Astrocyte of the spinal cord (primary cell): ENCODE measurements at places on chromosomes 5 and 9.
A peak's percentile ranks its signal among the peaks of the same experiment; 100 is the strongest.

GRCh38 chr5:60830581-60831127, 13.4 kb downstream of the ELOVL7 start:
- no peak for DNase-seq

- DNase-seq: peak; percentile 94
These were observed 66.2 kb downstream of the ARHGEF28 start for GRCh38 chr5:73692166-73692640.

DNA sequence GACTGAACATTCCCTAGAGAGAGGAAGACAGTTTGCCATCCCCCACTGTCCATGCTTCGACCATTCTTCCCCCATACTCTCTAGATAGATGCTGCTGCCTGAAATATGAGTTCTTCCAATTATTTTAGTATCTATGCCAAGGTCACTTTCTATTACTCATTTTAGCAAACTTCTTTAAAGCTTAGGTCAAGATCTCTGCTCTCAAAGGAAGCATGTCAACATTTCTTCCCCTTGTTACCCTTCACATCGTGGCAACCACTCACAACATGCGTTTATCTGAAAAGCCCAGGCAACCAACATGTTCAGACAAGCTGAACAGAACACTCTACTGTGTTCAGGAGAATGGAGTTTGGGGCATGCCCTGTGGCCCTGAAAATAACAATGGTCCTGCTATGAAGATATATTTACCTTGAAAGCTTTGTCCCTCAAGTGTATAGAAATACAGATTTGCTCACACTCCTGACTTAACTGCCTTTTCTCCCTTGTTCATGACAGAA, 138.4 kb upstream of the KIF2A start:
- no peak for DNase-seq

GRCh38 chr9:90365666-90366065, 277.0 kb downstream of the DIRAS2 start:
- no peak for DNase-seq

- no peak for DNase-seq
These were observed 1.9 kb downstream of the PJA2 start for GRCh38 chr5:109407913-109408312.

DNA sequence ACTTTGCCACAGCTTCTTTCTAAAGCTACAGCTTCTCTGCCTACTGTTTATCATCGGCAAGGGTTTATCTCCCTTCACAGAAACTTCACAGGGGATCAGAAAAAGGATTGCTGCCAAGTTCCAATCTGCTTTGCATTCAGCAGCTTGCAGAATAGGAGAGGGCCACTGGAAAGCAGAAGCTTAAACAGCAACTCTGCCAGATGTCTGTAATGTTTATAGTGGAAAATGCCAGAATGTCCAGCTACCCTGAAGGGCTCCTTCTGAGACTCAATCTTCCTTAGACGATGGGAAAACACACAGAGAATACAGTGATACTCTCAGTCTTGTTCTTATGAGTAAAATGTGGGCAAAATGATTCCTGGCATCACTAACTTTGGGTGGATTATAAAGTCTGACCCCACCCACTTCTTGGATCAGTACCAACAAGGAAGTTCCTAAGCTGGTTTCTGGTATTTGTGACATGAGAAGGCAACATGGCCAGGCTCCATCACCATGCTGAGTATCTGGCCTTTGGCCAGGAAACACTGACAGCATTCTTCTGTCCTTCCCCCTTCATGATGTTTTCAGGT, 19.0 kb downstream of the STOM start:
- peak; percentile 95 for DNase-seq

- peak; percentile 78 for DNase-seq
These were observed at the start of gene ERBIN for GRCh38 chr5:65926276-65926783. Gene ERBIN, plus strand, starts transcription at chr5:65926575. Its CDS starts 66,144 bp downstream, at chr5:65992719.

- DNase-seq: no peak
These were observed 56.8 kb downstream of the SEMA4D start for GRCh38 chr9:89440951-89441654.

DNA sequence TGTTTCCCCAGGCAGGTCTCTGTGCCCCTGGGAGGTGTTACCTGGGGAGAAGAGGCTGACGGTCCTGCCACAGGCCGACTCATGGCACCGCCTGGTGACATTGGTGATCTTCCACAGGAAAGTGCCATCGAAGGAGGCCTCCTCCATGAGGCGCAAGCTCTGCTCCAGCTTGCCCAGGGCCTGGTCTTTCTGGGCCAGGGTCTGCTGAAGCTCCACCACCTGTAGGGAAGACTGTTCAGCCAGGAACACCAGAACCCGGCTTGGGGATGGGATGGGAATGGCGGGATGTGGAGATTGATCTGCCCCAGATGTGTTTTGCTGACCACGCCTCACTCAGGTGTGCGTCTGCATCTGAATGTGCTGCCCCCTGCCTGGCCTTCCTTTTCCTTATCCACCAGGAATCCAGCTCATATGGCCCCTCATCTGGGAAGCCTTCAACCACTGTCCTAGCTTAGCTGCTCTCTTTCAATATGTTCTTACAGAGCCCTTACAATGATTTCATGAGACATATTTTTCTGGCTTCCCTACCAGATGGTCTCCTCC, 15.2 kb downstream of the TRAF1 start:
- DNase-seq: no peak

DNA sequence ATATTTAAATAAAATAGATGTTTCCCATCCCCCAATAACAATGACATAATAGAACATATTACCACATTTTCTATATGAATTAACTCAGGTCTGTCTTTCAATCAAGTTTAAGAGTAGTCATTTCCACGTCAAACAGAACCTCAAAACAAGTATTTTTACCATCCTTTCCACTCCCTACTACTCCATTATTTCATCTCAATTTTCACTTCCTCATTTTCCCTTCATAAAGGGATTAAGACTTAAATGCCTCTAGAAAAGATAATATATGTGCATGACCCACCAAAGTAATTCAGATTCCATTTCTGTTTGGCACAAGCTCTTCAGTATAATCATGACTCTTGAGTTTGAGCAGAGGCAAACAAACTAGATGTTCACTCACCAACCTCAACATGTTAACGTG, 40.4 kb downstream of the ELOVL7 start:
- DNase-seq: no peak

DNA sequence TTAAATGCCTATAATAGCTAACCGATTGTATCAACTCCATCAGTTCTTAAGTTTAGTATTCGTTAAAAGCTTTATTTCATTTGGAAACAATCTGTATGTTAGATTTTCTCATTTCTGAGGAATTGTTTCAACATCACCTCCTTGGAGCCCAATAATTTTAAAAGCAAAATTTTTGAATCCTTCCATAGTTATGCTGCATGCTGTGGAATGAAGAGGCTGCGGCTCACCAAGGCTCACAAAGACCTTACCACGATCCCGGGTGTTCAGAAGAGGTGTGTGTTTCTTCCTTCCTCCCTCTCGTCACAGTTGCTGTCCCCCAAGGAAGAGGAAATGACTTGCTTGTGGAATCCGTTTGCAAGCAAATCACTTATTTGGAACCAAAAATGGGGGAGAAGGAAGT, 143.8 kb downstream of the FGF1 start:
- DNase-seq: no peak

GRCh38 chr5:148620696-148621095, 33.6 kb downstream of the HTR4 start:
- DNase-seq: no peak

- DNase-seq: no peak
These were observed 221.2 kb downstream of the SLIT3 start for GRCh38 chr5:169079697-169080096.

DNA sequence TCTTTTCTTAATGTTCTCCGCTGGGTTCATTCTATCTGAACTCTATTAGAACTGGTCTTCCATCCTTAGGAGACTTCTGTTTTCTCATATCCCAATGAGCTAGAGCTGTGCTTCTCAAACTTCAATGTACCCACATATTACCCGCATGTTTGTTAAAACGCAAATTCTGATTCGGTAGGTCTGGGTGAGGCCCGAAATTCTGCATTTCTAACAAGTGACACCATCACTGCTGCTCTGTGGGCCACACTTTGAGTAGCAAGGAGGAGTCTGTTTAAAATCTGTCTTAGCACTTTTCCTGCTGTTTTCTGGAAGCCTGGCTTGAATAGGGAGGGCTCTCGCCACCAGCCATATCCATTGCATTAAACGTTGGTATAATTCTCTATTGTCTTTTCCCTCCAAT, 151.9 kb upstream of the CLINT1 start:
- no peak for DNase-seq

DNA sequence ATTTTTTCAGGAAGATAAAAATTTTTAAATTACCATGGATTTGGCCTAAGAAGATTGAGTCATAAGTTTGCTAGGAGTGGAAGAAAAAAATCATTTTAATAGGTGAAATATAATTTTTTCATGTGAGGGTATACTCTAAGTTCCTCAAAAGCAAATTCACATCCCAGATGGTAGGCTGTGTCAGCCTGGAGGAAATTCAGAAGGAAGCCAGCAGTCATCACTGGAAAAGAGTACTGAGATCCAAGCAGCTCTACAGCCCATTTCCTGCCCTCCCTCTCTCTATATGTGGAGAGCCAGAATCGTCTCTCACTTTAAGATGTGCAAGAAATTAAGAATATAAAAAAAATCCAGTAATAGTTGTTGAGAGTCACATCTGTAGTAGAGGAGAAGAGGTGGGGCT, 126.5 kb upstream of the CDH18 start:
- no peak for DNase-seq

- no peak for DNase-seq
These were observed 12.0 kb upstream of the RXRA start for GRCh38 chr9:134314039-134314949.

- DNase-seq: peak; percentile 59
These were observed 60.5 kb downstream of the GLDC start for GRCh38 chr9:6584881-6585597.

DNA sequence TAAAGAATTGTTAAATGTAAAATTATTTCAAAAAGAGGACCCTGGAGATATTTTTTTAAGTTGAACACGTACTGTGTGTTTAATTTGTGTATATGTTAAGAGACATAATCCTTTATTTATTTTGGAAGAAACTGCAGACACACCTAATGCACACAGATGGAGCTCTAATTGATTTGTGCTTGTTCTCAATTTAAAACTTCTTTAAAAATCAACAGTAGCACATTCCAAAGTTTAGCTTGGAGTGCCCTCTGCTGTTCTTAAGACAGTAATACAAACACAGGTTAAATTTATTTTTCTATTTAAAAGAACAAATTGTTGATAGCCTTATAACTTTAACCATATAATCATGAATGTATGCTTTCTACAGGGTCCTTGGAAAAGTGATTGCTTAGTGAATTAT, 277.6 kb upstream of the ADAMTS16 start:
- DNase-seq: peak; percentile 52

DNA sequence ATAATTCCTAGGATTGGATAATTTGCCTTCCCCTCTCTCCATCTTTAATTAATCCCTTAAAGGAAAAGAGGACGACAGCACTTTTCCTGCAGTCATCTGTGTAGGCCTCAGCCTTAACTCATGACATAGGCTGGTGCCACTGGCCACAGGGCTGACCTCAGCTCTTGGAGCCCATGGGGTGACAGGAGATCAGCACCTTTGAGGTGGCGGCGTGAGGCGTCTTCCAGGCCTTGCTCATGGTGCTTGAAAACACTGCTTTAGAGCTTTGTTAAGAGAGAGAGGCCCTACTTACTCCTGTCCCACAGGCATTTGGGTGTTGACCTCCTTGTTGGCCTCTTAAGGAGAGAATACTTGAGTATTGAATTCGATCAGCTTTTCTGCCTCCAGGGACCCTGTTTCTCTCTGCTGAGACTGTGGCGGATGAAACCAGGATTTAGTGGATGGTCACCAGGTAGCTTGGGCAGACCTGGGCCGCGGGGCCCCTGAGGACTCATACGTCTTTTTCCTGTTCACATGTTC, 23.4 kb downstream of the TENT4A start:
- no peak for DNase-seq

- no peak for DNase-seq
These were observed 77.3 kb downstream of the NNT start for GRCh38 chr5:43680286-43680685.

- DNase-seq: no peak
These were observed 438.5 kb upstream of the NUDT12 start for GRCh38 chr5:104001136-104001535.

DNA sequence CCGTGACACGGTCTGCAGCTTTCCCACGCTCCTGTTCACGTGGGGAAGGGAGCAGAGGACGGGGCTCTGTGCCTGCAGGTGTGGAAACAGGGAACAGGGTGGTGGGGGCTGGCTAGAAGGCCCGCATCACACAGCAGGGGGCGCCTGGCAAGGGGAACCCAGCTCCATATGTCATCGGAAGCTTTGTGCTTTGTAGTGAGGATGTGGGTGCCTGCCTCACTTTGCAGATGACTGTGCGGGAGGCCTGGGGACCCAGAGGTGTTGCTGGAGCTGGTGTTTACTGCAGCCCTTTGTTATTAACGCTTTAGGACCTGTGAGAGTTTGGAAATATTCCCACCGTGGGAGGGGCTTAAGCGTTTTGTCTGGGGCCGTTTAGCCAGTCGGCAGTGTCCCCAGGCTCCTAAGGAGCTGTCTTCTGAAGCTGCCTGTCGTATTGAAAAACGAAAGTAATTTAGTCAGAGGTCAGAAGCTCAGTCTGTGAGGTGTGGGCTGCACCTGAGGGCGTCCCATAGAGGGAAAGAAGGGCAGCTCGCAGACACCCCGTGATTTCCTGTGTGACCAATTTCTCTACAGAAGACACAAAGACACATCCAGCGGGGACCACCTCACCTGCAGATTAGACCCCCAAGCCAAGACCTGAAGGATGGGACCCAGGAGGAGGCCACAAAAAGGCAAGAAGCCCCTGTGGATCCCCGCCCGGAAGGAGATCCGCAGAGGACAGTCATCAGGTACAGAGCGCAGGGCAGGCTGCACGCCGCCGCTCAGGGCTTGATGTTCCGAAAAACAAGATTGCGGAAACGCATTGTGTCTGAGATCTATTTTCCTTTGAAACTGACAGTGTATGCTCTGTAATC, 9.1 kb downstream of the MAN1B1 start:
- no peak for DNase-seq

DNA sequence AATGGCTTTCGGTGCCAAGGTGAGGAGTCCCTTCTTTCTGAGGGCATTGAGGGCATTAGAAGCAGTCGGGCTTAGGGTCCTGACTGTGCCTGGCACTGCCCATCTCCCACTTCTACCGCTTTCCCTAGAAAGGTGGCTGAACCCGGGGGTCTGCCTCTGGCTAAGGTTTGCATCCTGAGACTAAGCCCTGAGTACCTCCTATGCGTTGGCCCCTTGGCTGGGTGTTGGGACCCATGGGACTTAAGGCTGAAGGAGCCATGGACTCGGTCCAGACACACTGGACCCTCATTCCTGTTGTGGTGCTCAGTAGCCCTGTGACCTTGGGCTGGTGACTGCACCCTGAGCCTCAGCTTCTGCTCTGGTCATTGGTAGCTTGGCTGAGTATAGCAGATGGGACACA, 23.9 kb downstream of the DAB2IP start:
- DNase-seq: no peak

DNA sequence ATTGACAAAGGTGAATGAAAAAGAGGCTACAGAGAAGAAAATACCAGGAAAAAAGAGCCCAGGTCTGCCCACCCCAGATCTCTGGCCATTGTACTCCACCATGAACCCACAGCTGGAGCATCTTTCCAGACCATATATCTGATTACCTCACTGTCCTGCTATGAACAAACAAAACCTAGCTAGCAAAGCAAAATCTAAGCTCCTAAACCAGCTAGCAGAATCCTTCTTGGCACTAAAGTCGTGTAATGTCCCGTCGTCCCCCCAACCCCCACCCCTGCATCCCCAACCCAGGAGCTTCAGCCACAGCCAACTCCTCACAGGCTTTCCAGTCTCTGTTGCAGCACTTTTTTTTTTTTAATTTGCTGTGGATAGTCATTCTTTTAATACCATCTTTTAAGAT, 2.5 kb downstream of the C1QTNF3 start:
- no peak for DNase-seq
